ENCODE measurements at places on chromosomes 5 and 9. TPM values are rescaled to one million over a fixed set of nuclear protein-coding genes. Genes with fewer than 3 reads are reported as not detected.

Gene MEIKIN
- 0.74 TPM for total RNA-seq

Gene PCDHB4
- not detected for total RNA-seq

DNA sequence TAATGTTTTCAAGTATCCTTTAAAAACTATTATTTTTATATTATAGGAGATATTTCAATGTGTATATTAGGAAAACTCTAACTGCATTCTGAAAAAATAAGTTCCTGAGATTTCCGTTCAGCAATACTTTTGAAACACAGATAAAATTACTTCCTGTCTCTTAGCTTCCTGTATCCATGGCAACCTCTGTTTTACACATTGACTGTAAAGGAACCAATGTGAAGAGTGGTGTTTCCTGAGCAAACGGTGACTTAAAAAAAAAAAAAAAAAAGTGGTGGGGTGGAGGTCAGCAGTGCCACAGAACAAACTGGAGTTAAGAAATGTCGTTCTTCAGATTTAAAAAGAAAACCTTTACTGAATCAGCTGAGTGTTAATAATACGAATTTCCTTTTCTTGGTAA, at the start of gene LRRC70:
LRRC70 (plus strand) TSS at position 280 of the 400 bp plus-strand sequence. CDS start 620 bp downstream, outside the sequence.
- peak; percentile 88 for DNase-seq

- no peak for DNase-seq
These were observed 213.5 kb downstream of the SMARCA2 start for GRCh38 chr9:2228641-2229040.

GRCh38 chr5:141565826-141566570, 52.8 kb downstream of the DIAPH1 start:
- no peak for DNase-seq

GRCh38 chr5:73523861-73524260, 25.6 kb downstream of the BTF3 start:
- no peak for DNase-seq
